ENCODE measurements at places on chromosomes 6 and 20. TPM values are rescaled to one million over a fixed set of nuclear protein-coding genes. Genes with fewer than 3 reads are reported as not detected.
A peak's percentile ranks its signal among the peaks of the same experiment; 100 is the strongest.

DNA sequence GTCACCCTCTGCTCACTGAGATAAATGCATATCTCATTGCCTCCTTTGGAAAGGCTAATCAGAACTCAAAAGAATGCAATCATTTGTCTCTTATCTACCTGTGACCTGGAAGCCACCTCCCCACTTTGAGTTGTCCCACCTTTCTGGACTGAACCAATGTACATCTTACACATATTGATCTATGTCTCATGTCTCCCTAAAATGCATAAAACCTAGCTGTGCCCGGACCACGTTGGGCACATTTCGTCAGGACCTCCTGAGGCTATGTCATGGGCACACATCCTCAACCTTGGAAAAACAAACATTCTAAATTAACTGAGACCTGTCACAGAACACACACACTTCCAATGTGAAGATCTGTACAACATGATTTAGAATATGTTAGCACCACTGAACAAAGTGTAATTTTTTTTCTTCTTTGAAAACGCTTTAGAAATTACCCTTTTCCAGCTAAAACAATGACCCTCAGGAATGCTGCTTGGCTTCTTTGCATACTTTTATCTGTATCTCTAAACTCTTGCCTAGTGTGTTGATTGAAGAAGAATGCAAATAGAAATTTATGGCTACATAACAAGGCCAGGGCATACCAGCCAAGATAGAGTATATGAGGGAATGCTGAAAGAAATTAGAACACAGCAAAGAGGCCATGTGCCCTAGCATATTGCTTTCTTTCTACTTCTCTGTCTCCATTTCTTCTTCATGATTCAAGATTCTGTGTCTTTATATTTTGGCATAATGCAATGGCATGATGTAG, 84.6 kb upstream of the DST start:
- peaks cover 33% of the 10 kb centered on the region for H3K4me1 ChIP-seq
- DNase-seq, result no peak
- H3K27ac ChIP-seq, result no peak overlapping the region
- H3K27me3 ChIP-seq, result no peaks in the 10 kb centered on the region
- H3K4me3 ChIP-seq, result no peak overlapping the region
- no peaks in the 10 kb centered on the region for H3K36me3 ChIP-seq

DNA sequence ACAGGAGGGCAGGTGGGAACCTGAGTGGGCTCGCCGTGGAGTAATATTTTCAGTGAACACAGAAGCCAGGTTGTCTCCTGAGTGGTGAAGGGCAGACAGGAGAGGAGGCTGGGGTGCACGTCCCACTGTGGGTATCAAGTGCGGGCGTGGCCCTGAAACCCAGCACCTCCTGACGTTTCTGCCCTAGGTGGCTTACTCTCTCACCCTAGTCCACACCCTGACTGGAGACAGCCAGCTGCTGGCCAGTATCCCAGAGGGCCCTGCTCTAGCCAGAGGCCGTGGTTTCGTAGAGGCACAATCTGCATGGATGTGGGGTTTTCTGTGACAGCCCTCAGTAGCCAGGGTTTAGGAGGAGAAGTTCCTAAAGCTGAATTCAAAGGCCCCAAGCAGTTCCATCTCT, 86.7 kb downstream of the TRERF1 start:
- no peak overlapping the region for H3K27ac ChIP-seq
- no peaks in the 10 kb centered on the region for H3K27me3 ChIP-seq
- H3K4me3 ChIP-seq, result no peak overlapping the region
- H3K36me3 ChIP-seq, result no peaks in the 10 kb centered on the region

- H3K4me3 ChIP-seq, result no peak overlapping the region
- H3K4me1 ChIP-seq, result no peaks in the 10 kb centered on the region
- H3K27ac ChIP-seq, result no peak overlapping the region
- no peaks in the 10 kb centered on the region for H3K27me3 ChIP-seq
- no peaks in the 10 kb centered on the region for H3K36me3 ChIP-seq
- peak; percentile 38 for DNase-seq
Measured at GRCh38 chr6:166989427-166990032, 9.7 kb upstream of the CEP43 start.

- H3K27me3 ChIP-seq, result no peaks in the 10 kb centered on the region
- H3K4me3 ChIP-seq, result no peak overlapping the region
- no peaks in the 10 kb centered on the region for H3K4me1 ChIP-seq
- DNase-seq, result no peak
Measured at GRCh38 chr20:16864069-16864468, 115.9 kb downstream of the OTOR start.

GRCh38 chr20:40887105-40887504, 141.5 kb upstream of the TOP1 start:
- no peaks in the 10 kb centered on the region for H3K27me3 ChIP-seq
- no peak overlapping the region for H3K27ac ChIP-seq
- H3K4me1 ChIP-seq, result no peaks in the 10 kb centered on the region
- no peak overlapping the region for H3K4me3 ChIP-seq
- no peak for DNase-seq

DNA sequence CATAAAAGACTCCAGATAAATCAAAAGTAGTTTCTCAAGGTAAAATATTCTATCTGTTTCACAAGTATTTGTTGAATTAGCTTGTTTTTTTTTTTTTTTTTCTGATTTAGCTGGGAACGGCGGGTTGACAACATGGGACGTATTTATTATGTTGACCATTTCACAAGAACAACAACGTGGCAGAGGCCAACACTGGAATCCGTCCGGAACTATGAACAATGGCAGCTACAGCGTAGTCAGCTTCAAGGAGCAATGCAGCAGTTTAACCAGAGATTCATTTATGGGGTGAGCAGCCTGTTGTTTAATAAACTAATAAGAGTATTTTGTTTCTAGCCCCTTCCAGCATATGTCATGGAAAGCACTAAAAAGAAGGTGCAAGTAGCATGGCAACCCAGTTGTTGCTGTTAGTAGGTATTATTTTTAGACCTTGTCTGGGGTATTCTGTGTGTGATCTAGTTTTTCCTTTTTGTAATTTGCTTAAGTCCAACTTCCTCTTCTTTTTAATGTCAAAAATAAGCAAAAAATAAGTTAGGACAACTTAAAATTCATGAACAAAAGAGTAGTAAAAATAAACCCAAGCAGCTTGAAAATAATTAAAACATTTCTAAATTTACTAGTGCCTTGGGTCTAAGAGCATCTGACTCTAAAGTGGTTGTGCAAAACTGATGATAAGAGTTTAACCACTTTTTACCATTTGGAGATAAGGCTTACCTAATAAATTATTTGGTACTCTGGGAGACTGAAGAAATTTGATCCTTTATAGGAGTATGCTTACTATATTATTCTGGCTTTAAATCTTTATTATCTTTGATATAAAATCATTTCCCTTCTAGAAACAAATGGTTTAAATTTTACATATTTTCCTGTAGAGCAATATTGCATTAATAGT, 70.8 kb upstream of the DYNLRB1 start:
- no peak overlapping the region for H3K27ac ChIP-seq
- no peaks in the 10 kb centered on the region for H3K27me3 ChIP-seq
- H3K4me3 ChIP-seq, result no peak overlapping the region
- no peak for DNase-seq
- H3K4me1 ChIP-seq, result no peaks in the 10 kb centered on the region
- peaks cover 13% of the 10 kb centered on the region for H3K36me3 ChIP-seq

DNA sequence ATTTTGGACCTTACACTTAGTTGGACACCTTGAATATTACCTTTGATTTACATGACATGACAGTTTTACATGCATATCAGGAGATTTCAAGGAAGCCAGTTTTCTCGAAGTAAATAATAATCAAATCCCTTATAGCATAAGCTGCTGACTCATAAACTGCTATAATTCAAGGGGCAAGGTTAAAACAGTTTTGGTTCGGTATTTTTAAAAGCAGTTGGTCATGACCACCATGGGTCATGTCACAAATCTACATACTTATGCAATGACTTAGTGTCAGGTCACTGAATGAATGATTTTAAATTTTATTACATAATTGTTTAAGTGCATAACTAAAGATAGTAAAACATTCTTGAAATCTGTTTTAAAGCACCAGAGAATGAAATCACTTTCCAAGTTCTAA, 158.0 kb downstream of the DST start:
- peaks cover 20% of the 10 kb centered on the region for H3K36me3 ChIP-seq
- DNase-seq, result peak; percentile 45
- H3K27me3 ChIP-seq, result no peaks in the 10 kb centered on the region

GRCh38 chr20:24589815-24590177, 120.4 kb downstream of the SYNDIG1 start:
- no peaks in the 10 kb centered on the region for H3K4me1 ChIP-seq
- no peaks in the 10 kb centered on the region for H3K27me3 ChIP-seq
- DNase-seq, result no peak
- no peak overlapping the region for H3K27ac ChIP-seq

- H3K36me3 ChIP-seq, result no peaks in the 10 kb centered on the region
- no peak overlapping the region for H3K4me3 ChIP-seq
- H3K4me1 ChIP-seq, result no peaks in the 10 kb centered on the region
Measured at GRCh38 chr6:52900536-52900935, 9.0 kb downstream of the GSTA3 start.

DNA sequence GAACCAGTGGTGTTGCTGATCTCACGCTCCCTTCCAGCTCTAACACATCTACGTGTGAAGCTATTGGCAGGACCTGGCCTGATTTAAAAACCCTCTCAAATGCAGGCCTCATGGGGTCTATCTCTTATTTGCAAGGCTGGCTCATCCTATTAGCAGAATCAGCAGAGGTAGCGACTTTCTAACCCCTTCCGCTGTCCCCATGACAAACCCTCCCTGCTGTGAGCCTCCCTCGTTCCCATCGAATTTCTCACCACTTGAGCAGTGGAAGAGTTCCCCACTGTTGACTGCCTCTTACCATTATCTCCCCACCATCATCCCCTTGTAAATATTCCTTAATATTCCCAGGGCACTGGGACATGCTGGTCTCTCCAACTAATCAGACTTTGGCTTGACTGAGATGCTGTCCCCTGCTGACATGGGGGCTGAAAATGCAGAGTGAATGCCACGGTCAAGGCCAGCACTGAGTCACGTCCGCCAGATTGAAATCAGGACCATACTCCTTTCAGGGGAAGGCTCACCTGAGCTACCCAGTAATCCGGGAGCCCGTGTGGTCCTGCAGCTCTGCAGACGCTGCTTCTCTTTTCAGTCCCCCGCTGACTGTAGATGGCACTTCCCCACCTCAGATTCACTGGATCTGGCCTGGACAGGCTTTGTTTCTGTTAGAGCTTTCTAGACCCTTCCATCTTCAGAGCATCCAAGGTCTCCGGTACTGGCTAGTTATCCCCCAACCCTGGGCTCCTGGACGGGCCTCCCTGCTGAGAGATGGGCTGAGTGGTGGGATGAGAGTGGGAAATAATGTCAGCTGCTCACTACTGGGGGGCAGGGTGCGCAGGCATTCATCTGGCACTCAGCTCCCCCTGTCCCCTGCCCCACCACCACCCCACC, 23.1 kb downstream of the AAR2 start:
- H3K27me3 ChIP-seq, result no peaks in the 10 kb centered on the region
- peaks cover 3% of the 10 kb centered on the region for H3K36me3 ChIP-seq
- no peak overlapping the region for H3K4me3 ChIP-seq

DNA sequence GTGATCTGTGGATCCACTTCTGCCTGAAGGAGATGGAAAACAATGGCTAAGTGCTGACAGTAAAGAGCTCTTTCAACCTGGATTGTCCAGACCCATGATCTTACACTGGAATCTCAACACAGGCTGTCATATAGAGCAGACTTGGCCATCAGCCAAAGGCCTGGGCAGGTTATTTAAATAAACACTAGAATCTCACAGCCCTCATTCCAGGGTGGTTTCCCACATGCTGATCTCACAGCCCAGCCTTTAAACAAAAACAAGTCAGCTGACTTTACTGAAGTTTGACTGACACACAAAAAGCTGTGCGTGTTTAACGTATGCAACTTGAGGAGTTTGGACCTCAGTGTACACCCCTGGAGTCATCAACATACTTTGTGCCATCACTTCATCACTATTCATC, 28.4 kb downstream of the SYNDIG1 start:
- no peaks in the 10 kb centered on the region for H3K4me1 ChIP-seq
- H3K27me3 ChIP-seq, result no peaks in the 10 kb centered on the region
- H3K36me3 ChIP-seq, result no peaks in the 10 kb centered on the region
- no peak for DNase-seq

GRCh38 chr6:69907981-69908498, 41.7 kb downstream of the COL19A1 start:
- H3K4me3 ChIP-seq, result no peak overlapping the region
- H3K27me3 ChIP-seq, result no peaks in the 10 kb centered on the region
- H3K36me3 ChIP-seq, result no peaks in the 10 kb centered on the region
- DNase-seq, result no peak
- H3K4me1 ChIP-seq, result no peaks in the 10 kb centered on the region

Gene ADRM1
- total RNA-seq, result 144 TPM

Gene MUC21
- total RNA-seq, result not detected

Gene TRERF1
- 5.5 TPM for total RNA-seq

Gene PANK2
- 55.3 TPM for total RNA-seq

Gene CALHM6
- total RNA-seq, result not detected

Gene NKAIN4
- total RNA-seq, result not detected

Data from endothelial cell of umbilical vein (primary cell).